SK-MEL-5 (cell line): ENCODE measurements at places on chromosomes 3 and 15. TPM values are rescaled to one million over a fixed set of nuclear protein-coding genes. Genes with fewer than 3 reads are reported as not detected.

GRCh38 chr3:49699281-49699979 is 10.1 kb downstream of the RNF123 start:
- no peak for DNase-seq

Gene LSAMP
- total RNA-seq = 16.1 and 25.3 TPM in 2 replicates

Gene CCR8
- total RNA-seq = not detected in 2 replicates

Gene IQCF5
- total RNA-seq = not detected in 2 replicates

Gene PIGZ
- total RNA-seq = 1.2 TPM in 2 replicates

Gene UBAP1L
- total RNA-seq = 31.1 and 31.5 TPM in 2 replicates

Gene TYRO3
- 79.0 and 81.2 TPM in 2 replicates for total RNA-seq

Gene INTS14
- total RNA-seq = 24.7 and 27.3 TPM in 2 replicates
